ENCODE measurements at places on chromosomes 7 and 10.

DNA sequence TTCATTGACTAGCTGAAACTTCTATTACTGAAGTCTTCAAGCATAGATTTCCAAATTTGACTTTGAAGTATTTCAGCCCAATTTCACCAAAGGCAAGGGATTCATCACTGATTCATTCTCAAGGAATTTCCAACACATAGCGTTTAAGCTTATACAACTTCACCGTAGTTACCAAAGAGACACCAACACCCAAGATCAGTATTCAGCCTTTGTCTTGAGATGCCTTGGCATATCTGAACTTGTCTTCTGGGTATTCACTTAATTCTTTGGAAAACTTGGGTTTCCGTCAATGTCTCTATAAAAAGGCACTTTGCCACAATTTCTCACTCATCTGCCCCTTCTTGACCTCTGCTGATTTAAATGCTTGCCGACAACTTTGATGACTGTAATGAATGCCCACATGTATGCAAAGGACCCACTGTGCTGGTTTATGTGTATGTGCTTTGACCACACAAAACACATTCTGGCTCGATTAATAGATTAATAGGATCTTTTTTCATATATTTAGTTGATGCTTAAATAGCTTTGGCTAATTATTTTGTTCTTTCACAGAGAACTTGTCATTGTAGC is 49.6 kb downstream of the TES start:
- DNase-seq = no peak

- no peak for DNase-seq
Measured at GRCh38 chr10:91598211-91598977, 34.5 kb downstream of the PPP1R3C start.

DNA sequence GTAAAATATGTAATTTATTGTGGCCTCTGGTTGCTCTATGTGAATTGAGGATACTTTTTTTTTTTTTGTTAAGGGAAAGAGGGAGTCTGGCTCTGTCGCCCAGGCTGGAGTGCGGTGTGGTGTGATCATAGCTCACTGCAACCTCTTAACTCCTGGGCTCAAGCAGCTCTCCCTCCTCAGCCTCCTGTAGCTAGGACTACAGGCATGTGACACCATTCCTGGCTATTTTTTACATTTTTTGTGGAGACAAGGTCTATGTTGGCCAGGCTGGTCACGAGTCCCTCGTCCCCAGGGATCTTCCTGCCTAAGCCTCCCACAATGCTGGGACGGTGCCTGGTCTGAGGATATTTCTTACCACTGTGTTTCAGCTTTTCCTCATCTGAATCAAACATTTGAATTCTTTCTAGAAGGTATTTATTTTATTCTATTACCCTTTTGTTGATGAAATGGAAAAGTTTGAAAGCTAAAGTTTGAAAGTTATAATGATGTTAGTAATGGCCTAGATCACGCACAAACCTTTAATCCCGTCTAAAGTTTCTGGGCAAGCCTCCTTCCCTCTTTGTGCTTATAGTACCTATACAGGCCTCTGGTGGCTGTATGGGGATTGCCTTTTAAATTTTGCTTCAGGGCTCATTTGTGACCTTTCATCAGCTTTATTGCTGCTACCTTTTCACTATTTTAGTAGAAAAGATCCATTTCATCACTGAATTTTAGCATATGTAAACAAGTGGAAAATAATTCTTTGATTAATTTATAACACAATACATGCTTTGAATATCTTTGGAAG is 2.0 kb downstream of the IFRD1 start:
- no peak for DNase-seq

GRCh38 chr7:101518336-101518735 is 110.8 kb downstream of the MYL10 start:
- DNase-seq = no peak

DNA sequence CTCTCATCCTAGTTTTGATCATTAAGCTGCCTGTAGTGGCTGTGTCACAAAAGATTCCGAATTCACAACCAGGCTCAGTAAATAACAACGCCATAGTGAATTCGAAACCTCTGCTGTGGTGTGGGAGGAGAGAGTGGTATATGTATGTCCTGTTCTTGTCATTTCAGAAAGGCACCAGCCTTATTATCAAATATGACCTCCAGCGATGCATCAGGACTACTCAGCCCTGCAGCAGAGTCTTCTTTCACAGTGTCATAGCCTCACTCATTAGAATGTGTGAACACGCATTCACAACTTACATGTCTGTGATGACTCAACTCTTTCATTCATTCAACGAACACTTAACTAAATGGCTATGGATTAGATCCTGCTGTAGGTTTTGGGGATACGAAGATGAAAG is 15.3 kb downstream of the AOC1 start:
- no peak for DNase-seq

- DNase-seq = no peak
Measured at GRCh38 chr10:13521026-13521425, 7.8 kb downstream of the BEND7 start.

- no peak for DNase-seq
Measured at GRCh38 chr10:100186253-100187212, 704 bp upstream of the ERLIN1 start.

DNA sequence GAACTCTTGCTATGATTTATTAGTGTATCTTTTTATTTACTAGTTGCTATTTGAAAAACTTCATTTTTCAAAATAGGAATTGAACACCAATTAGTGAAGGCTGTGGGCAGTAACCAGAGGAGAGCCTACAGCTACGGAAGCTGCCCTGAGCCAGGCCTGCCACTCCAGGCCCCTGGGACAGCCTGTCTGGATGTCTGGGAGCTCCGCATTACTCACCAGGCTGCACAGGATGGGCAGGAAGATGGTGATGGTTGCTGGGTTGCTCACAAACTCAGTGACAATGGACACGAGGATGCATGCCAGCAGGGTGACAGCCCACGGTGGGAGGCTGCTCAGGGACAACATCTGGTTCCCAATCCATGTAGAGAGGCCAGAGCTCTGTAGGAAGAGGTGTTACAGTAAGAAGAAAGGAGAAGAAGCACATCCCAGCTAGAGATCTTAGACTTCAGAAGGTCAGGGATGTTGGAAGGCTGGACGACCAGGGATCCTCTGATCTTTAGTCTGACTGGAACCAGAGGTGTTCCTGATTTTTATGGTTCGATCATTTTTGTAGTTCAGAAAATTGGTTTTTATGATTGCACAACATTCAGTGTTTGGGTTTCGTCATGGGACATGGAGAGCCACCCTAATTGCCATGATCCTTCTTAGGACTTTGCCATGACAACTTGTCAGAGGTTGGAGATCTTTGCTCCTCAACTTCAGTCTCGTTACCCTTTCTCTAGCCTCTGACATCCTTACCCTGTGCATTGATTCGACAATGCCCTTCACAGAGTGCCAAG is 23.2 kb downstream of the STMP1 start:
- DNase-seq = no peak

- no peak for DNase-seq
Measured at GRCh38 chr7:31119249-31119648, 67.1 kb downstream of the ADCYAP1R1 start.

- no peak for DNase-seq
Measured at GRCh38 chr7:143391462-143392404, 10.6 kb downstream of the ZYX start.

DNA sequence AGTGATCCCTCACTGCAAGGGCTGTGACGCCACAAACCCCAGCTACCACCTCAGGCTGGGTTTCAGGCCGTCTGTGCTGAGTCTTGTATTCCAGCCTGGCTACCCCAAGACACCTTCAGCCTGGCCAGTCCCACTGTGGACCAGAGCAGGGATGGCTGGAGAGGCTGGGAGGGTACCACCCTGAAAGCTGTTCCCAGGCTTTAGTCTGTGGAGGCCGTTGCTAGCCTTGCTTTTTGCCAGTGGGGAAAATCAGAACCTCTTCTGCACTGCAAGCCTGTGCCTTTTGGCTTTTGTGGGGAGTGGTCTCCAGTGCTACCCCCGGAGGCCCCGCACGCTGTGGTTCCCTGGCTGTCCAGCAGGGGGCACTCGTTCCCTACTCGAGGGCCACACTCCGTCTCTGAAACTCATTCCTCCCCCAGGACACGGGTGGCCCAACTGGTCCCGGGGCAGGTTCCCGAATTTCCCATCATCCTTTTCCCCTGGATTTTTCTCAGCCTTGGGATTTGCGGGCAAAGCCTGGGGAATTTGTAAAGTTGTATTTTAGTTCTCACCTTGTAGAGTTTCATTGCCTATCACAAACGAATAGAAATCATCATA is 128.4 kb upstream of the BTBD16 start:
- peak; percentile 20 for DNase-seq

DNA sequence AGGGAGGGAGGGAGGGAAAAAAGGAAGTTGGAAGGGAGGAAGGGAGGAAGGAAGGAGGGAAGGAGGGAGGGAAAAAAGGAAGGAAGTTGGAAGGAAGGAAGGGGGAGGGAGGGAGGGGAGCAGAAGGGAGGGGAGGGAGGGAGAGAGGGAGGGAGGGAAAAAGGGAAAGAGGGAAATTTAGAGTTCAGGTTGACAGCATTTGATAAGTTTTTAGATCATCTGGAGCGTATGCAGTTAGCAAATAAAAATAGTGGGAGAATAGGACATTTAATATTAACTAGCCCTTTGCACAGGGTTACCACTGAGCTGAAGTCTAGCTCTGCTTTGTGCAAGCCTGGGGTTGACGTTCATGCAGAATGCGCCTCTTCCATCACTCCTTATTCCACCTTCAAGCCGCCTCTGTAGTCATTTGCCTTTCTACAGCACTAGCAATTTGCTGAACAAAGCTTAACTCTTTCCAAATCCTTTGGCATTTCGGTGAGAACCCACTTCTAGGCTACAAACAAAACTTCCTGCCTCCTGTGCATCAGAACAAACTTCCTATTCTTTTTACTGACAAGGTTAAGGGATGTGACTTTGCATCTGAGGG is 8.6 kb downstream of the STRA8 start:
- no peak for DNase-seq

DNA sequence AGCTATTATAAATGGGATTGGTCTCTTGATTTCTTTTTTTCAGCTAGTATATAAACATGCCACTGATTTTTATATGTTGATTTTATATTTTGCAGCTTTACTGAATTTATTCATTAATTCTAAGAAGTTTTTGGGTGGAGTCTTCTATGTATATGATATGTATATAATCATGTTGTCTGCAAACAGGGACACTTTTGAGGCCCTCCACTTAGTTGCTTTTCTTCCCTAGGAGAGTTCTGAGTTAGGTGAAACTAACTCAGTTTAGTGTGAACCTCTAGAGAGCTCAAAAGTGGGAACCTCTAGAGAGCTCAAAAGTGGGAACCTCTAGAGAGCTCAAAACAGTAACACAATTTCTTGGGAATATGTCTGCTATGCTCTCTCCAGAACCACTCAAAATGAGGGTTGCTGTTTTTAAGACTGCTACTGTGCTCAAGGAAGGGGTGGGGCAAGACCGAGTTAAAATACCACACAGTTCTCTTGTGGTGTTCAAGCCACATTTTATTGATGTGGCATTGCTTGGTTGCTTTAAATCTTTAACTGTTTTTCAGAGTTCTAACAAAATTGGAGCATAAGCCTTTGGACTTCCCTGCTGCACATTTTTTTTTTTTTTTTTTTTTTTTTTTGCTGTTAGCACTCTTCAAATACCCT is 13.2 kb downstream of the CCDC7 start:
- no peak for DNase-seq

- no peak for DNase-seq
Measured at GRCh38 chr10:115992236-115992986, 280.6 kb downstream of the GFRA1 start.

DNA sequence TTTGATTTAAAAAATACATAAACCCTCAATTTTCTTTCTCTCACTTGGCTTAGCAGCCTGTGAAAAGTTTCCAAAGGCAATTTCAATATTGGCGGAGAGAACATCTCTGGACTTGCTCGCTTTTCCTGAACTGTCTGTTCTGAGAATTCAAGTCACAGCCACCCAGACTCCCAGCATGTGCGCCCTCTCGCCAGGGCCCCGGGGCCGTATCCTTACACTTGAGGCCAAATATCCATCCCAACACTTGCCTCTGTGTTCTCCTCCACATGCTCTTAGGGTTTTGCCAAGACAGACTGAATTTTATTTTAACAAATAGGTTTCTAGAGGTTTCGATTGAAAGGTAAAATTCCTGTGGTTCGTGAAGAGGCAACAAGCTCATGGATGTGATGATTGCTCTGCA is 111.5 kb upstream of the GPR26 start:
- DNase-seq = no peak

DNA sequence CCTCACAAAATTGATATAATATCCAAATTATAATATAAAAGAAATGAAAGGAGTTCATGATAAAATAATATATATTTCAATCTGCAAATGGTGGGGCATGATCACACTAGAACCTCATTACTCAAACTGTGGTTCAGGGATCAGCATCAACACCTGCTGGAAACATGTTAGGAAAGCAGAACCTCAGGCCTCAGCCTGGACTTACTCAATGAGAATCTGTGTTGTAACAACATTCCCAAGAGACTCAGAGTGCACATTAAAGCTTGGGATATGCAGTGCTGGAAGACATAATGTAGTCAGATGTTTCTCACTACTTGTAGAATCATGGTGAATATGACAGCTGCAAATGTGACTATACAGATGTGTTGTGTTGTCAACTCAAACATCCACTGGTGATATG is 81.7 kb upstream of the ITPRID1 start:
- no peak for DNase-seq

DNA sequence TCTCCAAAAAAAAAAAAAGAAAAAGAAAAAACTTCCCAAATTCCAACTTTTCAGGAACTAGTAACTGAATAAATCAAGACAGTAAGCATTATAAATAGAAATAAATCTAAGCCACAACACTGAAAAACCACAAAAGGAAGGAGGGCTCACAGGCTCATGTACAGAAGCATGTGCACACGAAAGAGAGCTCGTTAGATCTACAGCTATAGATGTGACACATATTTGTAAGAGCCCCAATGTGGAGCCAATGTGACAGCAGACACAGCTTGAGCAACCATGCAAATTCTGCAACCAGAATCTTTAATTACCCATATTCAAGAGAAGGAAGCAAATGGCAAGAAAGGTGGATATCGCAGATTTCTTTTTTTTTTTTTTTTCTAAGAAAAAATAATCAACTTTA is 94.7 kb downstream of the SORBS1 start:
- no peak for DNase-seq

GRCh38 chr10:74418285-74418872 is 267.4 kb downstream of the ADK start:
- no peak for DNase-seq

DNA sequence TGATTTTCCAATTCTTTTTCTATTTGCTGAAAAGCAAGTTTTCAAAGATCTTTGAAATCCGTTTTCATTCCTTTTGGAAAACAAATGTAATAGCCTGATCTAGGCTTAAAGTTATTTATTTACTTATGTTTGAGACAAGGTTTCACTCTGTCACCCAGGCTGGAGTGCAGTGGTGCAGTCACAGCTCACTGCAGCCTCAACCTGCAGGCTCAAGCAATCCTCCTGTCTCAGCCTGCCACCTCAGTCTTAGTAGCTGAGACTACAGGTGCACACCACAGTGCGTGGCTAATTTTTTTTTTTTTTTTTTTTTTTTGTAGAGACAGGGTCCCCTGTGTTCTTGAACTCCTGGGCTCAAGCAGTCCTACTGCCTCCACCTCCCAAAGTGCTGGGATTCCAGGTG is 4.6 kb downstream of the ST7 start:
- no peak for DNase-seq

- no peak for DNase-seq
Measured at GRCh38 chr10:3554121-3554522, 230.9 kb downstream of the KLF6 start.

GRCh38 chr7:18521945-18522566 is 26.5 kb downstream of the HDAC9 start:
- no peak for DNase-seq

GRCh38 chr7:83105948-83106347 is 56.7 kb downstream of the PCLO start:
- DNase-seq = no peak
